Fibroblast of skin of scalp (primary cell): ENCODE measurements at places on chromosomes 7 and 10.

GRCh38 chr7:119724041-119724792 is 548.8 kb upstream of the KCND2 start:
- no peak for DNase-seq

DNA sequence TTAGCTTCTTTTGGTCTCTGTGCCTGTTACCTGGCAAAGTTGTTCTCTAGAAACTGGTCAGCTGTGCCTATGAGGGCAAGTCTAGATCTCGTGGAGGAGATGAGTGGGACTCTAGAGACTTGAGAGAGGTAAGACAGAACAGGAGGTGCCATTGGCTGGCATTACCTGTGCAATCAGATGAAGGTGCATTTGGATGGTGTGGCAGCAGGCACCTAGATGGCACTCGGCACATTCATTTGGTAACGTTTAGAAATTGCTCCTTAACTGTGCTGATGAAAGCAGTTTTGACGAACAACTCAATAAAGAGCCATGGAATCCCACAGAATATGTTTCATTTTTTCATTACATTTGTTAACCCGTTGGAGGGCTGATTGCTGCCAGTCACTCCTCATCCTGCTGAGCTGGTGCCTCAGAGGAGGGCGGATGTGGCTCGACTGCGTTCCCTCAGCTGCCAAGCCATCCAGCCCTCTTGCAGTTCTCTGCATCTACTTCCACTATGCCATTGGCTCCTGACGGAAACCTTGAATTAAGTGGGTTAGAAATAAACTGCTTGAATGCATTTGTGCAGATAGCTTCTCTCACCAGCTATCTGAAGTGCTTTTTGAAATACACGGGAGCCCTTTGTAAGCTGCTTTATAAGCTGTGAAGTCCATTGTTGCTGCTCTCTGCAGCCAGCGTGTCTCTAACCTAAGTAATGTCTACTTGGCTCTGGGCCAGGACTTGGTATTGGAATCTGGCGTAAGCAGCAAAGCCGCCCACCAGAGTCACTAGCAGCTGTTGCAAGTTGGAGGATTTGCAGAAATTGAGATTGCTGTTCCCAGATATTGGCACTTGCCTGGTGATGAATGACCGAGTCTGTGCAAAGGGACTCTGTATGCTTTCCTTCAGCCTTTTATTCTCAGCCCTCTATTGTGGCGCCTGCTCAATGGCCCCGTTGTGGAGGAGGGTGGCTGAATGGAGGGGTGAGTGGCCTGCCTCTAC is 87.4 kb downstream of the LRRC4 start:
- DNase-seq: peak; percentile 55

DNA sequence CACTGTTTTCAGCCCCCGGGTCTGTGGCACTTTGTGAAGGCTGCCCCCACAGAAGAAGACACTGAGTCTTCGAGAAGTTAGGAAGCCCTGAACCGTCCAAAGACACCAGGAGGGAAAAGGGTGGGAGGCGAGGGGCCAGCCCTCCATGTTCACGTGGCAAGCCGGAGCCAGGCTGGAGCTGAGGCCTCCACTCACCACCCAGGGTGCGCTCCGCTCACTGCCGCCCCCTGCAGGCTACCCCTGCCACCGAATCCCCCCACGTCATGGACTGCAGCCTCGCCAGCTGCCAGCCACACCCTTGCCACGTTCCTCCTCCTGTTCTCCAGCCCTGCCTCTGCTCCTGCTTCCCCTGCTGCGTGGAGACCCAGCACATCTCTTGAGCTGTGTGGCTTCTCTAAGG is 59.0 kb upstream of the EN2 start:
- DNase-seq: no peak

DNA sequence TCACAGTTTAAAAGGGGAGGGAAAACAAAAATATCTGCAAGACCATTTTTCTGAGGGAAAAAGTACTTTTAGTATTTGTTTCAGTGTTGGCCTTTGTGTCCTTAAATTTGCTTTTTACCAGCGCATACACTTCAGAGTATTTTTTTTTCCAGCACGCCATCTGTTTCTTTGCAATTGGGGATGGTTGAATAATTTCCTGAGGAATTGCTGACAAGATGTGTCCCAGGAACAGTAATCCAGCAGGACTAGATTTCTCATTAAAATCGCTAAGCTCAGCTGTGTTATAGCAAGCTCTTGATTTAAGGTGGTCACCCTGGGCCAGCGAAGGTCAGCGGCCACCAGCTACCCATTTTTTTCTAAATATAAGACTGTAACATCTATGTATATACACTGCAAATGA is 156.9 kb upstream of the RHOBTB1 start:
- DNase-seq: no peak

DNA sequence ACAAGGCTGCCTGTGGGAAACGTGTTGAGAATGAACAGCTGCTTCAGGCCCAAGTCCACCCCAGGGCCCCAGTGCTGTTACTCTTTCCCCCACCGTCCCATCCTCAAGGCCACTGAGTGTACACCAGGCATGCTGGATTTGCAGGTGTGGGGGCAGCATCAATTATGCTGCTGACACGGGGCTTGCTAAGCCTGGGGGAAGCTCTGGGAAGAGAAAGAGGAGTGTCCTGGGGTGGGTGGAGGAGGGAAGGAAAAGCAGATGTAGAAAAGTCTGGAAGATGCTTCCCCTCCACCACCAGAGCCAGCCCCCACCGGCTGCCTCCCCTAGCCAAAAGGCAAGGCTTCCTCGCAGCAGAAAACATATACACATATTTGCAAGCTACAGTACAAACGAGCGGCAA is 153.9 kb downstream of the CDH23 start:
- DNase-seq: no peak

GRCh38 chr10:115082506-115082905 is 10.7 kb upstream of the ATRNL1 start:
- DNase-seq: peak; percentile 72

GRCh38 chr10:130986846-130987245 is 324.7 kb downstream of the TCERG1L start:
- no peak for DNase-seq

DNA sequence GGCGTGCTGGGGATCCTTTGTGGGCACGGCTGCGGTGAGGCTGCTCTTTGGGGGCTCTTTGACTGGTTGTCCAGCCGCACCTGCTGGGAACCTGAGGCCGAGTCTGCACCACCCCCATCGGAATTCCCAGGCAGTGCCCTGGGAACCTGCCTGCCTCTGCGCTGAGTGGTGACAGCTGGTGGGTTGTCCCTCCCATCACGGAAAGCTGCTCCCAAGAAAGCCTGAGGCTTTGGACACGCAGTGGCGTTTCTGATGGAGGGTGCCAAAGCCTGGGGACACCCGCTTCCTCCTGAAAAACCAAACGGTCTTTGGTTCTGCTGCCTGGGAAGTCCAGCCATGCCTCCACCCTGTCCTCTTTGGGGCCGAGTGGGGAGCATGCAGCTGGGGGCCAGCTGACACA is 21.4 kb upstream of the SHH start:
- no peak for DNase-seq

DNA sequence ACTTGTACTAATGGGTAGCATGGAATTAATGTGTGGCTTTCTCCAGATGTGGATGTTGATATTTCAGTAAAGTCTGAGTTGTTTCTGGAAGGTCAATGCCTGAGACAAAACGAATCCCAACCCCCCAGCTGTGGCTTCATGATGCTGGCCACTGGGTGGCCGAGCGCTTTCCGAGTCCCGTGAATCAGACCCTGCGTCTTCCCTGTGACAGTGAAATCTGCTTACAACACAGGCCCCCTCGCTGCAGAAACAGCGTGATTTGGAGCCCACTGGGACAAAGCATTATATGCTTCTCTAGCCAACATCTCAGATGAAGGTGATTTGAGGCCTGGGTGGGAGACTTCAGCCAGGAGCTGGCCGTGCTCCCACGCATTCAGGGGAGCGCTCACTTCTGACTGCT is 124.7 kb downstream of the WDR37 start:
- DNase-seq: no peak

- DNase-seq: no peak
Observed at GRCh38 chr10:48768926-48769325, 84.3 kb downstream of the WDFY4 start.

- no peak for DNase-seq
Observed at GRCh38 chr10:77618117-77618516, 19.5 kb downstream of the KCNMA1 start.

DNA sequence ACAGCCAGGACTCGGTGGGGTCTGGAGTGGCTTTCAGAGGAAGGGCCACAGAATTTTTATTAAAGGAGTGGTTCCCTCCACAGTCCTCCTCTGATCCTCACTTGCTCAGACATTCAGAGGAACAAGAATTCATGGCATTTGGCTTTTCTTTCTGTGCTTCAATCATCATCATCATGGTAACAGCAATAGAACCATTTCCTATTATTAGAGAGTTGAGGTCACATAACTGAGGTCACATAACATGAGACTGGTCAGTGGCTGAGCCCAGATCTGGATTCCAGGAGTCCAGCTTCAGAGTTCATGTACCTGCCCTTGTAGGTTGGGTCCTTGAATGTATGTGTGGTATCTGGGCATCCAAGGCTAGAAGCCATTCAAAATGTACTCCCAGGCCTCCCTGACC is 177.3 kb upstream of the GRB10 start:
- no peak for DNase-seq

DNA sequence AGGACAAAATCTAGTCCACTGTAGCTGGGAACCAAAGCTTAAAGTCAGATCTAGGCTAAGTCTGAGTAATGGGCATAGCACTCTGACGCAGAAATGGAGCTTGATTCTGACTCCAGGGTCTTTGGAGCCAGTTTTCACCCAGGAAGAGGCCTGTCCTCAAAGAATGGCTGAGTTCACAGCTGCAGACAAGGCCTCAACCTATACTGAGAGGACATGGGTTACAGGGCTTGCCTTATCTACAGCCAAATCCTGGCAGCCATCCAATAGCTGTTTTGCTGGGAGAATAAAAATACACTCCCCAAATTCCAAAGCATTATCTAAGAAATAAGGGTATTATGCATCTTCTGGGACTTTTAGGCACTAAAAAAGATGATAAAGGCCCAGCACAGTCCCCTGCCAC is 154.8 kb downstream of the RAPGEF5 start:
- no peak for DNase-seq

DNA sequence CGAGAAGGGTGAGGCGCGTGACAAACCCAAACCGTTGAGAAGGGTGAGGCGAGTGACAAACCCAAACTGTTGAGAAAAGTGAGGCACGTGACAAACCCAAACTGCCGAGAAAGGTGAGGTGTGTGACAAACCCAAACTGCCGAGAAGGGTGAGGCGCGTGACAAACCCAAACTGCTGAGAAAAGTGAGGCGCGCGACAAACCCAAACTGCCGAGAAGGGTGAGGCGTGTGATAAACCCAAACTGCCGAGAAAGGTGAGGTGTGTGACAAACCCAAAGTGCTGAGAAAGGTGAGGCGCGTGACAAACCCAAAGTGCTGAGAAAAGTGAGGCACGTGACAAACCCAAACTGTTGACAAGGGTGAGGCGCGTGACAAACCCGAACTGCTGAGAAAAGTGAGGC is 25.0 kb downstream of the ESYT2 start:
- DNase-seq: no peak

GRCh38 chr10:104144931-104145330 is 23.0 kb downstream of the SFR1 start:
- no peak for DNase-seq

DNA sequence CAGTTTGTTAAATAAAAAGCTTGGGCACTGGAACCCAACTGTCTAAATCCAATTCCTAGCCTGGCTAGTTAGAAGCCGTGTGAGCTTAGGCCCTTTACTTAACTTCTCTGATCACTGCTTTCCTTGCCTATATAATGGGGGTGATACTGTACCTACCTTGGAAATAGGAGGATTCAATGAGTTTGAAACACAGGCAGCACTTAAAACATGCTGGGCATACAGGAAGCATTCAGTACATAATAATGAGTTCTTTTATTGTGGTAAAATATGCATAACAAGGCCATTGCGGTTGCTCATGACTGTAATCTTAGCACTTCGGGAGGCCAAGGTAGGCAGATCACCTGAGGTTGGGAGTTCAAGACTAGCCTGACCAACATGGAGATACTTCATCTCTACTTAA is 47.4 kb upstream of the SEPHS1 start:
- DNase-seq: no peak

DNA sequence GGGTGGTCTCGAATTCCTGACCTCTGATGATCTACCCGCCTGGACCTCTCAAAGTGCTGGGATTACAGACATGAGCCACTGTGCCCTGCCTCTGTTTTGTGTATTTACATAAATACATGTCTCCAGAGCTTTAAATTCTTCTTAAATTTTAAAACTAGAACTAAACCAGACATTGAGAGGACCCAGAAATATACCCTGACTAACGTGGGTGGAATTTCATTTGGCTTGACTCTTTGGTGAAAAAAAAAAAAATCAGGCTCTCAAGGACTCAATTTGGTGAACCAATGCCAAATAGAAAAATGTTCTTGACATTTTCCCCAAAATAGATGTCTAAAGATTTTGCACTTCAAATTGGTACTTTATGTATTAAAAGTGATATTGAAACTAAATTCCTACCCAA is 16.6 kb upstream of the FAS start:
- DNase-seq: peak; percentile 77

DNA sequence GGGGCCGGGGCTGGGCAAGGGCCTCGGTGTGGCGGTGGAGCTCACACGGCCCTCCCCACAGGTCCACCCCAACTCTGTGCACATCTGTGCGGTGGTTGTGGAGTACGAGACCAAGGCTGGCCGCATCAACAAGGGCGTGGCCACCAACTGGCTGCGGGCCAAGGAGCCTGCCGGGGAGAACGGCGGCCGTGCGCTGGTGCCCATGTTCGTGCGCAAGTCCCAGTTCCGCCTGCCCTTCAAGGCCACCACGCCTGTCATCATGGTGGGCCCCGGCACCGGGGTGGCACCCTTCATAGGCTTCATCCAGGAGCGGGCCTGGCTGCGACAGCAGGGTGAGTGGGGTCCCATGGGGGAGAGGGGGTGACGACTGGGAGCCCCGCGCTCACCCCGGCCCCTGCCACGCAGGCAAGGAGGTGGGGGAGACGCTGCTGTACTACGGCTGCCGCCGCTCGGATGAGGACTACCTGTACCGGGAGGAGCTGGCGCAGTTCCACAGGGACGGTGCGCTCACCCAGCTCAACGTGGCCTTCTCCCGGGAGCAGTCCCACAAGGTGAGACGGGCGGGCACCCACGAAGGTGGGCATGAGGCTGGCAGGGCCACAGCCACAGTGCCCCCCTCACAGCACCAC is 8.8 kb downstream of the TMEM120A start:
- no peak for DNase-seq

- no peak for DNase-seq
Observed at GRCh38 chr7:134454277-134454676, 4.6 kb downstream of the AKR1B1 start.

- DNase-seq: no peak
Observed at GRCh38 chr10:127968659-127969058, 61.8 kb downstream of the PTPRE start.

- DNase-seq: peak; percentile 53
Observed at GRCh38 chr10:90321132-90321816, 536.6 kb downstream of the HTR7 start.
